Omental fat pad (tissue), 4 donors: ENCODE measurements at places on chromosomes 1 and 21.

DNA sequence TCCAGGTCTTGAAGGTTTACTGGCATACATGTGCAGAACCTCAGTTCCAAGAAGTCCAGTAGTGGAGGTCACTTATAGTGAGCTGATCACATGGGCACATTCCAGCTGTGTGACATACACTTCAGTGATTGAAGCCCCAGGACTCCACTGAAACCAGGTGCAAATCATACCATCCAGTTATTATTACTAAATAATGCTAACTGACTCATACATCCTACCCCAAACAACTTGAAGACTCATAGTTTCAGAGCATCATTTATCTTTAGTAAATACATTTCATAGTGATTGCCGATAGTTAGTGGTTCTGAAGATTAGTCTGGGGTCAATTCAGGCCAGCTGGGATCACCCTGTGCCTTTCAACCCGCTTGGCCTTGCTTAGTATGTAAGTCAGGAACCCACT is 137.9 kb upstream of the UBE2U start:
- no peak for DNase-seq

DNA sequence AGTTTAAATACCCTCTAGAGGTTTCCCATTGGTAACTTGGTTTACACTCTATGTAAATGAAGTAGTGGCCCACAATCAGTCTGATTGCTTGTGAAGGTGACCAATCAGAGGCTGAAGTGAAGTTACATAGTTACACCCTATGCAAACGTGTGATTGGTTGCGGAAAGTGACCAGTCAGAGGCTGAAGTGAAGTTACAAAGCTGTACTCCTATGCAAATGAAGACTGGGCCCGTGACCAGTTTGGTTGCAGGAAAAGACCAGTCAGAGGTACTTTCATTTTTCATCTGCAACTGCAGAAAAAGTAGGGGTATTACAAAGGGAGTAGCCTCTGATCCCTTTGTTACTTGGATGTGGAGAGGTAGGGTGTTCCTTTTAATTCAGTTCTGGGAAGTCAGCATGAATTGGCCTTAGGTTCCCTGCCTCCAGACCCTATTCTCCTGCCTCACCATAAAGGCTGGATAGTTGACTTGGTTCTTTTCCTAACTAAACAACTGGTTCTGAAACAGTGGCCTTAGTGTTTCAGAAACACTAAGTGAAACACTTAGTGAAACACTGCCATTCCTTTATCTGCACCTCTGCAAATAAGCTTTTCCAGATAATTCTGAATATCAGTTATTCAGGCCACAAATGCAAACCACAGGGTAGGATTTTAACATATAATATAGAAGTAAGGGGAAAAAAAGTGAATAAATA is 39.3 kb downstream of the MAGI3 start:
- DNase-seq, result no peak

- no peak for DNase-seq
Measured at GRCh38 chr1:203380420-203381150, 29.7 kb upstream of the FMOD start.

DNA sequence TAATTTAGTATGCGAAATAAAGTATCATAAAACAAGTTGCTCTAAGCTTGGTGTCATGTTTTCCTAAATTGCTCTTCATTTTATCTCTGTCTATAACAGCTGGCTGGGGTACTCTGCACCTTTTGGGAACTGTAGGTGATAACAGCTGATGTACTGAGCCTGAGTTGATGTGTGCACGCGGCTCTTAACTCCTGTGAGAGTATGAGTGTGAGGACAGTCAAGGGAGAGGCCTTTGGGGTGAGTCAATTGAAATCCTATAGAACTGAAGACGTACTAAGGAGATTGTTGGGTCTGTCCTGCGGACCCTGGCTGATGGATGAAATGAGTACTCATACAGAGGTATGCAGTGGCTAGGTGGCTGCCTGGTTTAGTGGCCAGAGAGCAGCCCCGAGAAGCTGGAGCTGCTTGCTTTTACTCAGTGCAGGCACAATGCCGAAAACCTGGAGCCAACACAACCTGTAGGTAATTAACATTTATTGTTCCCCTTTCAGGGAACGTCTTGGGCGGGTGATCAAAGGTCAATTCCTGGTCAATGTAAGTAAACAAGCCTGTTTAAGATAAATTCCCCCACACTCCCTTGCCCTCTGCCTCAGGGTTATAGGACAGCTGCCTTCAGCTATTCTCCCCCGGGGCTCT is 188.5 kb downstream of the PRDM2 start:
- no peak for DNase-seq

GRCh38 chr21:45377325-45377709 is 27.6 kb upstream of the COL18A1 start:
- DNase-seq, result no peak

- no peak for DNase-seq
Measured at GRCh38 chr1:206710460-206710823, 25.7 kb downstream of the MAPKAPK2 start.

GRCh38 chr1:24139841-24140425 is 3.0 kb downstream of the IL22RA1 start:
- DNase-seq, result no peak

GRCh38 chr1:105359457-105359856 is 1609.8 kb downstream of the AMY1C start:
- no peak for DNase-seq
